T-helper 1 cell (primary cell): ENCODE measurements at places on chromosomes 2 and 18.
A peak's percentile ranks its signal among the peaks of the same experiment; 100 is the strongest.

DNA sequence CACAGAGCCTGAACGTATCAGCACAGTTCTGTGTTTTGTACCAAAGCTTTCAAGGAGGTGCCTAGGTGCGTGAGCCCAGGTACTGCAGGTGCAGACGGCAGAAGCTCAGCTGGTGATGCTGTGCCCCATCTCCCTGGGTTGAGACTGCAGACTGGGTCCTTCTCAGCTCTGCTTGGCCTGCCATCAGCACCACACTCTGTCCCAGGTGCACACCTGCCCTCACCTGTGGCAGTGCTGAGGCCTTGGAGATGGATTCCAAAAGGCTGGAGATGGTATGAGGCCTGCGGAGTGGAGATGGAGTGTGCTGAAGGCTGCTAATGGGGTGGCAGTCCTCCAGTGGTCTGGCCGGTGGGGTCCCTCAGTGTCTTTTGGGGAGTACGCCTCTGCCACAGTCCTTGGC lies 9.3 kb downstream of the LDLRAD4 start:
- no peak for DNase-seq

DNA sequence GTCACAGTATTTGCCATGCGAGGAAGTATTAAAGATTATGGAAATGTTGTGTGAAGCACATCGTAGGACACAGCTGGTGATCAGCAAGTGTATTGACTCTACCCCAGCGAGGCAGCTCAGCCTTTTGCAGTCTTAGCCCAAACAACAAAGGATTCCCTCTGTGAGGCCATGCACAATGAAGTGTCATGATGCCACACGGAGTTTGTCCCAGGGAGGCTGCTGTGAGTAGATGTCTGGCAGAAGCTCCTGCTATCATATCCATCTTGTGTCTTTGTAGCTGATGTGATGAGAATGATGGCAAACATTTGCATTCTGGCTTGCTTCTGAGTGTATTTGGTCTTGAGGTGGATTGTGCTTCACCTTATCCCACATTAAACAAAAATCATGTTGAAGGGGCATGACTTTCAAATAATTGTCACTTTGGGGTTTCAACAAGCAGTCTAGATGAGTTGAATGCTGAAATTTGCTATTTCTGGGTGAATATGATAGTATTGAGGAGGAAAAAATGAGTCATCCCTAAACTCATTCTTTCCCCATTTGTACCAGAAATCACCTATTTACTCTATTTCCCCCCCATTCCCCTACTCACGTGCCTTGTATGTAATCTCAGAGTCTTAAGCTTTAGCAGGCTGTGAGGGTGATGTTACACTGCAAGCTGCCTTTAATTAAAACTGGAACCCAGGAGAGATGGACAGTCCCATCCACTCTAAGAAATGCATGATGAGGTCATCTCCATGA lies 273.5 kb downstream of the RNF144A start:
- DNase-seq: no peak

GRCh38 chr2:7270011-7270431 lies 352.8 kb downstream of the RNF144A start:
- DNase-seq: no peak

DNA sequence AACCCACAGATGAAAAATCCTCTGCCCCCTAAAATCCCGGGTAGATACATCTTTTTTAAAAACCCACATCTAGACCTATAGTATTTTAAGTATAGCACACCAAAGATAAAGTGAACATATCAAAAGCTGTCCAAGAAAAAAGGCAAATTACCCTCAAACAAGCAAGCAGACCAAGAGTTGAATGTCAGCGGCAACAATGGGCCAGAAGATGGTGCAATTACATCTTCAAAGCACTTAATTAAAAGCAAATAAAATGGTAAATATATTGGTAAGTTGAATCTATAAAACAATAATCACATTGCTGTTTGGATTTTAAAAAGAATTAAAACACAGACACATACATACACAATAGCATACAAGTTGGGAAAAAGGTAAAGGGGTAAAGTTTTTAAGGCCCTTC lies 98.5 kb downstream of the MYOM1 start:
- no peak for DNase-seq

DNA sequence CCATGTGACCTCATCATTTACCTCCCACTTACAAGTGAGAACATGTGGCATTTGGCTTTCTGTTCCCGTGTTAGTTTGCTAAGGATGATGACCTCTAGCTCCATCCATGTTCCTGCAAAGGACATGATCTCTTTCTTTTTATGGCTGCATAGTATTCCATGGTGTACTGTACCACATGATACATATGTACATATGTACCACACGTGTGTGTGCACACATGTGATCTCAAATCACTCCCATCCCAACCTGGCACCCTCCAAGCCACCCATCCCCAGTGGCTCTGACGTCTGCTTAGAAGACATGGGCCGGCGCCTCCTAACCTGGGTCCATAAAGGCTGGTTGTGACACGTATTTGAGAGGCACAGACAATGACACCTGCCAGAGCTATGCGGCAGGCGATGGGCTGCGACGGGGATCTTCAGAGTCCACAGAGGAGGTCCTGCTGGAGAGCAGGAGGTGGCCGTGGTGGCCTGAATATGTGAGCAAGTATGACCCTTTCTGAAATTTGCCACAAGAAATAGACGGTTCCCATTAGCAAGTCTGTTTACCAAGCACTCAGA lies 8.8 kb upstream of the SALL3 start:
- no peak for DNase-seq

DNA sequence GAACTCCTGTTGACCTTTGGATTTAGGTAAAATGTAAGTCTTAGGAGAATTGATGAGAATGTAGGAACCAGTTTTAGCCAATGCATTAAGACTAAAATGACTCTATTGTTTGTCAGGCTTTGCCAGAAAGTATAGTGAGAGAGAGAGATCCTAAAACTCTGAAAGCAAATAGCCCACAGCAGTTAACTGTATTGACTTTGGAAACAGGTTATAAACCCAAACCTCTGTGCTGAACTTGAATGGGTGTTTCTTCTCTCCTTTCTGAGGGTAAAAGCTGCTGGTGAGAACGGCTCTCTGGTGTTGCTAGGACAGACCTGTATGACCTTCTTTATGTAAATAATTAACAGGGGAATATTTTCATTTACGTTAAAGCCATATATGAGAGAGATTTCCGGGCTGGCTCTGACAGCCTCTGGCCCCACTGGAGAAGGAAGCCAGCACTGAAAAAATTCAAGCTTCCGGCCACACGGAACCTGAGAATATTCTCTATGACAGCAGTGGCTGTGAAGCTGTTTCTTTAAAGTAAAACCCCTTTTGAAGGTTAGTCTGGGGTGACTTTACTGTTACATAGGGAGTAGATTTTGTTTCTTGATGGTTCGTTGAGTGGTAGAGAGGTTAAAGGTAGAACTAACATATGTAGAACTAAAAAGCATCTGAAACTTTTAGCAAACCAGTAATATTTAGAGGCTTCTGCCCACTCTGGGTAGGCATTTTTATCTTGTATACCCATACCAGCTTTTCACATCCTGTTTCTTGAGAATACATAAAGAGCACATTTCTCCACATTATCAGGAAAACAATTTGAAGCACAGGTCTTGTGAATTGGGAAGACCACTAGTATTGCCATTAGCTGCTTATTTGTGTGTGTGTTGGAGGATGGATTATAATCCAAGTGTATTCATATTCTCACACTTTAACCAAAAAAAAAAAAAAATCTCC lies 123.8 kb downstream of the SPTBN1 start:
- DNase-seq: no peak

DNA sequence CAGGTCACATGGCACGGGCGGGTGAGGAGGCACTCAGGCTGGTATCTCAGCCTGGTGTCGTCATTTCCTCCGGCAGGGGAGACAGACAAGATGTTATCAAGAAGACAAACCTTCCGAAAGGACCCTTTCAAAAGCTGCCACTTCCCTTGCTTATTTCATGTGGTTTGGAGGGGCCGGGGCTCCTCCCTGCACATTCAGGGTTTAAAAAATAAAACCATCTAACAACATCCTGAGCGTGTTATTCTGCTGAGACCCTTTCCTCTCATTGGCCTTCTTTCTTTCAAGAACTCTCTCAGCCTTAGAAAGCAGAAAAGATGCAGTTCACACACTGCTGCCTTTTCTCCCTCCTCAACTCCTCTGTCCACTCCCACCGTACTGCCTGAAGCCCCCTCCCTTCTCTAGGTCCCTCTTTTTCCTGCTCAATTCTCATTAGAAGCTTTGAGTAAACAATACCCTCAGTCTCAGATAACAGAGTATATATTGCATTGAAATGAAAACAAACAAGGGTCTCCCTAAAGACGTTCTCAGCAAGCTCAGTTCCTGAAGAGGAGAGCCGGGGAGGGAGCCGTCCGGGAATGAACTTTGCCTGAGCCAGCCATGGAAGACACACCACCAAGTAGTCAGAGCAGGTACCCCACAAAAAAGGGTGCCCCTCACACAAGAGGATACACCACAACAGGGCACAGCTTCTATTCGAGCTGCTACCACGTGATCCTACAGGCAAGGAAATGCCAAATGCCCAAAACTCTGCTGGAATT lies 9.7 kb downstream of the SMAD7 start:
- DNase-seq: peak; percentile 81

- DNase-seq: no peak
Measured at GRCh38 chr2:235495373-235496238, 1.8 kb downstream of the AGAP1 start.

DNA sequence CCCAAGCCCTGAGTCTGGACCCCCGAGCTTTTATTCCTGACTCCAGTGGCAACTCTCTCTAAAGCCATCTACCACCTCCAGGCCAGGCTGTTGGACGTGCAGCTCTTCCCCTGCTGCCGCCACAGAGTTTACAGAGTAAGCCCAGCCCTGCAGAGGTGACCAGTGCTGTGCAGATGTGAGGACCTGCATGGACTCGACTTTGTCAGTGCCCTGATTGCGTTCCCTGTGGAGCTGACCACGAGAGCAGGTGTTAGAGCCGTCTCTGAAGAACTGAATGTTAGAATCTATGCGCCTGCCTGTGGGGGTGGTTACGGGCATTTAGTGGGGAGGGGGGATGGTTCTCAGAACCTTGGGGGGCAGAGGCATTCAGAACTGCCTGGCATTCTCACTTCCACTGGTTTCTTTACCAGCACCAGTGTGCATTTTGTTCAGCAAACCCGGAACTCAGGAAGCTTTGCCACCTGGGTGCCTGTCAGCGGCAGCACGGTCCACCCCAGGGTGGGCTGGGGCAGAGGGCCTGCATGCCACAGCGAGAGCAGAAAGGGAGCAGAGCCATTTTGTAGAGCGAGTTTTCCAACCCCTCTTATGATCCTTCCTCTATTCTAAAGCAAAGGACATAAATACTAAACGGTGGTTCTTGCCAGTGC lies 137.9 kb downstream of the KLHL29 start:
- no peak for DNase-seq

GRCh38 chr2:215356948-215357461 lies 45.1 kb downstream of the ATIC start:
- no peak for DNase-seq

- no peak for DNase-seq
Measured at GRCh38 chr2:68000170-68000825, 62.5 kb downstream of the C1D start.

DNA sequence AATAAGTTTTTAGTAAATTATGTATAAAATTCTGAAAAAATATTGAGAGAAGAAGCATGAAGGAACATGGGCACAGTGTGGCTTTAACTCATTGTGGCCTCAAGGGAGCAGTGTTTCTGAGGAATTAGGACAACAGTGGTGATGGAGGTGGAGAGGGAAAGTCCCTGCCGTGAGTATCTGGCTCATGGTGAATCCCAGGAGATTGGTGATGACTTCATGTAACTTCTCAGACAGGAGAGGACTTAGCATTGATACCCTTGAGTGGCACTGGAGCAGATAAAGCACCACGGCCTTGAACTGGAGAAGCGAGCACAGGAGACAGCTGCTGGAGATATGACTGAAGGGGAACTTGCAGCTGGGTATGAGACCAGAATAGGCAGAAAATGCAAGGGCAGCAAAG lies 35.0 kb upstream of the LRP1B start:
- no peak for DNase-seq

GRCh38 chr2:217904614-217904965 lies 98.2 kb downstream of the TNS1 start:
- DNase-seq: no peak

DNA sequence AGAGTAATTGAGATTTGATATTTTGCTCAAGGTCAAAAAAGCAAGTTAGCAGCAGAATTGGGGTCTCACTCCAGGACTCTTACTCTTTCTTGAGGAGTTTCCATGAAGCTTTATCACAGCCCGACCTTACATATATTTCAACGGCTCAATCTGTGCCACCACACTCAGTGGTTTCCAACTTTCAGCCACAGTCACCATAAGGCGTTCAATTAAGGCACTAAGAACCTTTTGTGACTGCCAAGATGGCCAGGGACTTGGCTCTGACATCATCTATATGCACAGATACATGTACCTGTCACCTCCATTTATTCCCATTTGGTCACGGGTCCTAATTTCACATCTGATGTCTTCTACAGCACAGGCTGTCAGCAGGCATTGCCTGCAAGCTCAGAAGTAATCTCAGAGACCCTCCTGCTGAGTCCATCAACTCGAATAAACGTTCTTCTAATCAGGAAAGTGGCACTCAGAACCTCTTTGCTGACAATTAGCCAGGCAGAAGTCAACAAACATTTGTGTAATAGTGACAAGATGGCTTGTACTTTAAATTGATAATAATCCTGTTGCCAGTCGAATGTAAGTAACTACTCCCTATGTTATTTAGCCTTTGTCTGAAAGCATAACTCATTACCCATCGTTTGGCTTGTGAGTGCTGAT lies 16.1 kb downstream of the DYTN start:
- DNase-seq: no peak

DNA sequence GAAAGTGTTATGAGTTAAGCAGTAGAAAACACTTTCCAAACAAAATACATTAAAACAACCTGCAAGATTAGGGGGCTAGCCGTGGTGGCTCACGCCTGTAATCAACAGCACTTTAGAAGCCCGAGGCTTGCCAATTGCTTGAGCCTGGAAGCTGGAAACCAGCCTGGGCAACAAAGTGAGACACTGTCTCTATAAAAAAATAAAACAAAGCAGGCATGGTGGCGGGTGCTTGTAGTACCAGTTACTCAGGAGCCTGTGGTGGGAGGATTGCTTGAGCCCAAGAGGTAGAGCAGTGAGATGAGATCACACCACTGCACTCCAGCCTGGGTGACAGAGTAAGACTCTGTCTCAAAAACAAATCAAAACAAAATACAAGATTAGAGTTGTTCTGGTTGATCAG lies 208.3 kb downstream of the ERBB4 start:
- no peak for DNase-seq

- no peak for DNase-seq
Measured at GRCh38 chr2:145748927-145749326, 1229.0 kb upstream of the ZEB2 start.

- DNase-seq: no peak
Measured at GRCh38 chr2:189421644-189422043, 19.6 kb upstream of the WDR75 start.

- no peak for DNase-seq
Measured at GRCh38 chr2:31138037-31138962, at the start of gene GALNT14. TSS of gene GALNT14 (minus strand) at chr2:31138440. CDS start at chr2:31138086, 354 bp downstream.

DNA sequence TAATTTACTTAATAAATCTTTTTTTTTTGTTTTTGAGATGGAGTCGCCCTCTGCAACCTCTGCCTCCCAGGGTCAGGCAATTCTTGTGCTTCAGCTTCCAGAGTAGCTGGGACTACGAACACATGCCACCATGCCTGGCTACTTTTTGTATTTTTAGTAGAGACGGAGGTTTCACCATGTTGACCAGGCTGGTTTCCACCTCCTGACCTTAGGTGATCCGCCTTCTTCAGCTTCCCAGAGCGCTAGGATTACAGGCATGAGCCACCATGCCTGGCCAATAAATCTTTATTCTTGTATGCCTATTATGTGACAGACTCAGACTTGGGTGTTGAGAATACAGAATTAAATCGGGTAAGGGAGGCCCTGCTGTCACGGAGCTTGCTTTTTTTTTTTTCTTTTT lies 16.7 kb upstream of the ASXL2 start:
- DNase-seq: no peak
